ENCODE measurements at places on chromosomes 3 and 15.

DNA sequence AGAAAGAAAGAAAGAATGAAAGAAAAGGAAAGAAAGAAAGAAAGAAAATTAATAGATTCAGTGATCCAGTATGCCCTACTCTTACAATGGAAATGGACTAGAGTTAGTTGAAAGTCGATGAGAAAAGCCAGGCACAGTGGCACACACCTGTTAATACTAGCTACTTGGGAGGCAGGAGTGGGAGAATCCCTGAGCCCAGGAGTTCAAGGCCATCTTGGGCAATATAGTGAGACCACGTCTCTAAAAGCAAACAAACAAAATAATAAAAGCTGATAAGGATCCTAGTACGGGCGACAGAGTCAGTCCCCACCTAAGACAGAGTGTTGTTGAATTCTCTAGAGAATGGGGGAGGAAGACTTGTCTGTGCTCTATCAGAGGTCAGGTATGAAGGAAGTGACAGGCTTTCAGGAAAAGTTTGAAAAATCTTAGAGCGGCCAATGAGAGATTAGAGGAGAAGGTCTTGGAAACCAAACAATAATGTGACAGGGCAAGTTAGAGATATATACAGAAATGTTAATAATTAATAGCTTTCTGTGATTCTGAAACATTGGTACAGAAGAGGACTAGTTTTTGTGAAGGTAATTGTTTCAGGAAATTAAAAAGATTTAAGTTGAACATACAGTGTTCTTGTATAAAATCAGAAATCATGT, 117.9 kb upstream of the PTX3 start:
- DNase-seq, result no peak

DNA sequence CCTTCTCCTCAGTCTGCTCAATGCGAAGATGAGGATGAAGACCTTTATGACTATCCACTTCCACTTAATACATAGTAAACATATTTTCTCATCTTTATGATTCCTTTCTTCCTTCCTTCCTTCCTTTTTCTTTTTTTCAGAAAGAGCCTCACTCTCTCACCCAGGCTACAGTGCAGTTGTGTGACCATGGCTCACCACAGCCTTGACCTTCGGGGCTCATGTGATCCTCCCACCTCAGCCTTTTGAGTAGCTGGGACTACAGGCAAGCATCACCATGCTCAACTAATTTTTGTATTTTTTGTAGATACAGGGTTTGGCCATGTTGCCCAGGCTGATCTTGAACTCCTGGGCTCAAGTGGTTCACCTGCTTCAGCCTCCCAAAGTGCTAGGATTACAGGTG, 52.0 kb upstream of the RAP2B start:
- no peak for DNase-seq

DNA sequence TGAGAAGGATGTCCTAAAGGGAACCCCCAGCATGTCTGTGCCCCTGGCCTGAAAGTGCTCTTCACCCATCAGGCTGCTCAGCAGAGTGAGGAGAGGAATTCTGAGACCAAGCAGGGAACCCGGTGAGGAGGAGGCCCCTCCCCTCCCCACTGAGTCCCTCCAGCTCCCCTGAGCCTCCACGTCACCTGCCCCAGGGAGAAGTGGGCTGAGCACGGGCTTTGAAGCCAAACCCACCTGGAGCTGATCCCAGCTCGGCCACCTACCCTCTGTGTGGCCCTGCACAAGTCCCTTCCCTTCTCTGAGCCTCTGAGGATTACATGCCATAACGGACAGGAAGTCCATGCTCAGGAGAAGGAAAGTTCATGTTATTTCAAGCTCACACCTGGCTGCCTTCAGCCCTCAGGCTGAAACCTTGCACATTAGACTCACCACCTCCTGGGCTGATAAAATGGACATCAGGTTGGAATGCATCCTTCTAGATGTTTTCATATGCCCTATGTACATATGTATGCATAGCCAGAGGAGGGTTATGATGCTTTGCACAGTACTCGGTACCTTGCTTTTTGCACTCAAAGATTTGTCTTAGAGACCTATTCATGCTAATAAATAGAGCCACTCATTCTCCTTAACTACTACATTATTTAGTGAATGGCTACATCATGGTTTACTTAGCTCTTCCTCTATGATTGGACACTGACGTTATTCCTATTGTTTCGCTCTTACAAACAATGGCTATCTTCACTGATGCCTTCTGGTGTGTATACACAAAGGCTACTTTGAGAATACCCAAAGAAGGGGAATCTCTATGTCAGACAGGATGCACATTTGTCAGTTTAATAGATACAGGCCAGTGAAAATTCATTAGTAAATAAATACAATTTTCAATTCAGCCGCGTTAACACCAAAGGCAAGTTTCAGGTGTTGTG, 31.6 kb upstream of the GATA2 start:
- DNase-seq, result no peak

DNA sequence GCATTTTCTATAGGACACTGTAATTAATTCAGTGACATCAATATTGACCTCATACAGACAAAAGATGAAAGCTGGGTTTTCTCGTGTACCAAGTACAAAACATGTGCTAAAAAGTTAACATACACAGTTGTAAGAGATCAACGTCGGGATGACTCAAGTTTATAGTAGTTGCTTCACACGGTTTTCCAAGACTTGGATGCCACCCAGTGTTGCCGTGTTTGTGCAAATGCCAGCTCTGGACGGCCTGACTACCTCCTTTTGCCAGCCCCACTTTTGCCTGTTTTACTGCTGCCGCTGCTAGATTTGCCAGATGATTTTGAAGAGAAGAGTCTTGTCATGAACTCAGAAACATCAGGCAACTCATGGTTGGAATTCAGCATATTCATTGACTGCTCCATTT, 17.6 kb downstream of the EMC7 start:
- peak; percentile 79 for DNase-seq

- no peak for DNase-seq
Measured at GRCh38 chr3:67617518-67617917, 36.9 kb downstream of the SUCLG2 start.

DNA sequence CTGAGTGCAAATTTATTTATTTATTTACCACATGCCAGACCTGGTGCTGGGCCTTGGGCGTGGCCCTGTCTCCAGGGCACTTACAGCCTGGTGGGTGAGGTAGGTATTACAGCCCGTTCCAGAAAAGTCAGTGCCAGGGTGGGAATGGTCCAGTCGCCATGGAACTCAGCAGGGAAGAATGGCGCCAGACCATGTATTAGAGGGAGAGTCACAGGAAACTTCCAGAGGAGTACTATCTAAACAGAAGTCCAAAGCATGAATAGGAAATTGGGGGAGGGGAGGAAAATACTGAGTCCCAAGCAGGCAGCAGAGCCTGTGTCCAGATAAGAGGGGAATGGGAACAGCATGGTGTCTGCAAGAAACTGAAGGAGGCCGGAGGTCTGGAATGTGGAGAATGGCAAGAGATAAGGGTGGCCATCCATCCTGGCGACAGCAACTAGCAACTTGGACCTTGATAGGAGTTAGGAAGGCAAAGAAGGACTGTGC, 27.0 kb downstream of the SH3BP5 start:
- DNase-seq, result no peak

DNA sequence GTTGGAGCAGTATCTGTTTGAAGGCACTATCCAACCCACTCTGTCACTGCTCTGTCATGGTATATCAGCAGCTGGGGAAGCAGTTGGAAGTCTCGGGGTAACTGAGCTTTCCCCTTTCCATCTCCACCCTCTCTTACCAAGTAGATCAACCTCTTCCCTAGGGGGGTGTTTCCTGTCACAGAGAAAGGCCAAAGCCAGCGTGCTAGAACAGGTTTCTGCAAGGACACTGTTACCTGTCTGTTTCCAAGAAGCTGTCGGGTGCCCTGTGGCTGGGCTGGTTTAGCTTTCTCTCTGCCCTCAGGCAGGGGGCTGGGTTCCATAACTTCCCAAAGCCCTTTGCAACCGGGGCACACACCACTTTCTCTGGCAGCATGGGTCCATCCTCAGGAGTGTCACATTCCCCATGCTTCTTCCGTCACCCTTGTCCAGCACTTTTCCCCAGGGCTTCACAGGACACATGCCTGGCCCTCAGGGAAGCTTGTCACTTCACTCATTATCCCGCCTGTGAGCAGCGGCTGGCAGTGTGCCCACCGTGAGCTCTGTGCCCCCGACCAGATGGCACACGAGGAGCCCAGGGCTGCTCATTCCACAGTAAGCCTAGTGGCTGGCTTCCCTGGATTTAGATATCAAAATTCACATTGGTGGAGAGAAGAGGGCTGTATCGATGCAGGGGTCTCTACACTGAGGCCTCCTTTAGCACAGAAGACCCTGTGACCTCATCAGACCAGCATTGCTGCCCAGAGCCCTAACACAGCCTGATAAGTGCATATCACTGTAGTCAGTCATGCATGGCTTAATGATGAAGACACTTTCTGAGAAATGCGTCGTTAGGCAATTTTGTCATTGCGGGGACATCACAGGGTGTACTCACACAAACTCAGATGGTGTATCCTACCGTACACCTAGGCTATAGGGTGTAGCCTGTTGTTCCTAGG, 205.8 kb downstream of the SLCO3A1 start:
- no peak for DNase-seq

- no peak for DNase-seq
Measured at GRCh38 chr3:67846166-67846565, 191.8 kb upstream of the SUCLG2 start.

- DNase-seq, result no peak
Measured at GRCh38 chr15:58462973-58463663, 31.3 kb downstream of the LIPC start.

GRCh38 chr3:99967796-99968195, 146.5 kb downstream of the FILIP1L start:
- DNase-seq, result peak; percentile 11

GRCh38 chr3:42665050-42665878, 11.8 kb downstream of the ZBTB47 start:
- no peak for DNase-seq

DNA sequence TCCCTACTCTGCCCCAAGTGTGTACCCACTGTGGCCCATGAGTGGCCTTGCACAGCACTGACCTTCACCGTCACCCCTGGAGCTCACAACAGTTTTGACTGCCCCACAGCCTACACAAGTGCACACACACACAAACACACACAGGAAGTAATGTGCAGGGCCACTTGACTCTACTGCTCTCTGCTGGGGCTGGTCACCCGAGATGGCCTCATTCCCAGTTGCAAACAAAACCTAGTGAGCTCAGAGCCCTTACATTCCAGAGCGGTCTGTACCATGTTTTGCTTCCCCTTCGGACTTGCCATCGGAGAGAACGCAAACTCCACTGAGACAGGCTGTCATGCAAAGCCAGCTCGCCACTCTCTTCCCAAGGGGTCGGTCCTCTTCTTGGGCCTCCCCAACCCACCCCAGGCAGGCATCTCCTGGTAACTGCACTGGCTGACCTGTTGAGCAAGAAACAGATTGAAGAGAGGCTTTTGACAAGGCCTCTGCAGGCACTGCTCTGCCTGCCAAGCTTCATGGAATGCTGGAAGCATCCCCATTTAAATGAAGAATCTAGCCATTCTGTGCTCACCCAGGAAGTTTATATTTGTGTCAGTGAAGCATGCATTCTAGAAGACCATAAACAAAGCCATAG, 232.0 kb upstream of the IGF1R start:
- no peak for DNase-seq

DNA sequence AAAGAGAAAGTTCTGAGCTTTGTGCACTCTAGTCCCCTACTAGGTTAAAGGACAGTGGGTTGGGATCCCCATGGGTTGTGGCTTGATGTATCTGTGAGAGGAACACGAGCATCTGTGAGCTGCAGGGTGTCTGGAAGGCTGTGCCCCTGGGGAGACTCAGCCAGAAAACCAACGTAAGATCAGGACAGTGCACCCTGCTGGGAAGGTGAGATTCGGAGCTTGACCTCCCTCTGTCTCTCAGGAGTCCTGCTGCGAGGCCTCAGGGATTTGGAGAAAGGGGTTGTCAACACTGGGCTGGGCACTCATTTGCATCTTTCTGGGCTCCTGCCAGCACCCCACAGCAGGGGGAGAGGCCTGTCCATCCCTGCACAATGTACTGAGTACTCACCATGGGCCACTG, 15.2 kb downstream of the ANKRD63 start:
- DNase-seq, result no peak

DNA sequence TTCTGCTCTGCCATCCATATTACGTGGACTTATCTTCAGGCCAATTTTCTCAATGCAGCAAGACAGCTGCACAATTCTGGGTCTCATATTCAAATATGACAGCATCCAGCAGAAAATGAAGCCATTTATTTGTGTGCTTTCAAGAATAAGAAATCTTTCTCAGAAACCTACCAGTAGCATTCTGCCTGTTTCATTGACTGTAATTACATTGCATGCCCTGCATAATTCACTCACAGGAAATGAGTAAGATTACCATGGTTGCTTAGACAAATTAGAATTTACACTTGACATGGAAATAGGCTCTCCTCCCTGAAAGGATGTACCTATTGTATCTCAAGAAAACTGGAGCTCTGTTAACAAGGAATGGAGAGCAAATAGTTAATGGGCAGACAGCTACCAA, 346.6 kb upstream of the DCBLD2 start:
- peak; percentile 81 for DNase-seq

DNA sequence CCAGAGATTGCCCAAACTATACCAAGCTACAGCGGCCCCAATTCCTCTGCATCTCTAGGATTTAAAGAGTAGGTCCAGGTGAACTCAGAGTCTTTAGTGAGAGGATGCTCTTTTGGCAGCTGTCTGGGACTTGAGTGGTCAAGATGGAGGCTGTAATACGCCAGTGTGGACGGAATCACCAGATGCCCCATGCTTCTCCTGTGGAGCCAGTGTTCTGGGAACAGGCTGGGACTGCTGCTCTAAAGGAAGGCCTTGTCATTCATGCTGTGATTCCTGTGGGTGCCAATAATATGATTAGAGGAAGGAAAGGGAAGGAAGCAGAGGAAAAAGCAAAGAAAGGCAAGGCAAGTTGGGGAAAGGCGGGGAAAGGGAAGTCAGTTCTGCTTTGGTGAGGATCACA, 17.4 kb upstream of the NOX5 start:
- no peak for DNase-seq

GRCh38 chr3:140078940-140079339, 144.0 kb downstream of the CLSTN2 start:
- DNase-seq, result peak; percentile 42

DNA sequence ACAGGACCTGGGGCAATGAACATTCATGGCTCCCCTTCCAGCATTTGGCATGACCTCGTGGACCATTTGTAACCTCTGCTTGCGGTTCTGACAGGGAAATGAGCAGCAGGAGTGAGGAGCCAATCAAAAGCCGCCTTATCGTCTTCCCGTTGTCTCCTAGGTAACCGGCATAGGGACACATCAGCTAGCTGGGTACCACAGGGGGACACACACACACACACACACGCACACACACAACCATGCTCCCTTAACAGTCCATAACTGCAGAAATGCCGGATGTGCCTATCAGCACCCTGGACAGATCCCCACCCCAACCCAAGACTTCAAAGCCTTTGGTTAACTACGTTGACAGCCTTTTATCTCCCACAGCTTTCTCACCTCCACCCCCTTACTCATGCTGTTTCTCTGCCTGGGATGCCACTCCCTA, 53.4 kb upstream of the CCDC174 start:
- DNase-seq, result peak; percentile 32

- DNase-seq, result peak; percentile 84
Measured at GRCh38 chr3:190122198-190122771, 1.6 kb upstream of the P3H2 start.

GRCh38 chr15:62983956-62984355, 58.6 kb upstream of the TPM1 start:
- DNase-seq, result no peak

All from M059J (cell line).